ENCODE measurements at places on chromosomes 12 and 14.

DNA sequence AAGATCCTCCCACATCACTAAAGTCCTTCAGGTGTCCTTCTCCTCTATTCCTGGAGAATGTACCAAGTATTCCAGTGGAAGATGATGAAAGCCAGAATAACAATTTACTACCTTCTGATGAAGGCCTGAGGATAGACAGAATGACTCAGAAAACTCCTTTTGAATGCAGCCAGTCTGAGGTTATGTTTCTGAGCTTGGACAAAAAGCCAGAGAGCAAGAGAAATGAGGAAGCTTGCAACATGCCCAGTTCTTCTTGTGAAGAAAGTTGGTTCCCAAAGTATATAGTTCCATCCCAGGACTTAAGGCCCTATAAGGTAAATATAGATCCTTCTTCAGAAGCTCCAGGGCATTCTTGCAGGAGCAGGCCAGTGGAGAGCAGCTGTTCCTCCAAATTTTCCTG is 54.6 kb upstream of the HELB start:
- DNase-seq = no peak

GRCh38 chr12:10186299-10186698 is 7.5 kb downstream of the TMEM52B start:
- no peak for DNase-seq

DNA sequence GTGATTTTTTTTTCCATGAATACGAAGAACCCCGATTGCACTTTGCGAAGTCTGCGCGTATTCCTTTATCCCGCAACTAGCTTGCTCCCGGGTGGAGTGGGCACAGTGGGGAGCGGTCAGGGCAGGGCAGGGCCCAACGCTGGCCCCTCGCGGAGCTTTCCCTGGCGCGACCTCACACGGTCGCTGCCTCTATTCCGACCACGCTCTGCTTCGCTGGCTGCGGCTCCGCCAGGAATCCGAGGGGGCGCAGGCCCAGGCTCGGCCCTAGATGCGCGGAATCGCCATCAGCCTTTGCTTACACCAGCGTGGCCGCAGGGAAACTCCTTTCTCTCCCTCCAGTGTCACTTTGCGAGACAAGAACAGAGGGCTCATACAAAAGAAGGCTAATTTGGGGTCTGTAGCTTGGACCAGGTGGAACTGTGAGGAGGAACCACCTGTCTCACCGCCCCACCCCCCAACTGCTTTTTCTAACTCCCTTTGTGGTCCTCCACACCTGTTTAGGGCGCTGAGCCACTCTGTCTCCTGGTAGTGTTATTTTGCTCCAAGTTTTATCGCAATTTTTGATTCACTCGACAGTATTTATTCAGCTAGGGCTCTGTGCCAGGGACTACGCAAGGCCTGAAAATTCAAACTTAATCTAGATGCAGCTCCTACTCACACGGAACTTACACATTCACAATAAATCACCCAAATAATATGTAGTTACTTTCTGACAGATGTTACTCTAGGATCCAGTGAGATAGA is 3.1 kb upstream of the NKX2-1 start:
- DNase-seq = no peak

DNA sequence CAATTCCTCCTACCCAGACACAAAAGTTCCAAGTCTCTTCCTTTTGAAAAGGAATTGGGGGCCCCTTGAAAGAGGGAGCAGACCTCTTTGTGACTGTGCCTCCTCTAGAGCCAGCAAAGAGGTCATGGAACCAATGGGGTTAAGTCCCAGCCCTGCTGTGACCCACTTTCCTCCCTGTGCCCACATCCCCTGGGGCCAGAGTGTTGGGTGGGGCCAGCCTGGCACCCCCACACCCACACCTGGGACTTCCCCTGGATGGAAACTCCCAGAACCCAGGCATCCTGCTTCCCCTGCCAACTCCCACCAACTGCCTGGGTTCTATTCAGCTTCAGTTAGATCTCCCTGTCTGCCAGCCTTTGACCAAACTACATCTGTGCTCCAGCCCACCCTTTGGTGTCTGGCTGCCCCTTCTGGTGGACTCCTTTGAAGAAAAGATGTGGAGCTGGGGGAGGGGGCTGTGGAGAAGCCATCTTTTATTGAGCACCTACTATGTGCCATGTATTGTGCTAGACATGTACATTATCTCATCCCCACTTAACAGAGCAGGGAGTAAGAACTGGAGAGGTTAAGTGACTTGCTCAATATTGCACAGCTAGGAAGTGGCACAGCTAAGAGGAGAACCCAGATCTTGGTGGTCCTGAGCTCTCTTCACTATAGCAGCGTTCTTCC is 4.6 kb upstream of the RARG start:
- no peak for DNase-seq

DNA sequence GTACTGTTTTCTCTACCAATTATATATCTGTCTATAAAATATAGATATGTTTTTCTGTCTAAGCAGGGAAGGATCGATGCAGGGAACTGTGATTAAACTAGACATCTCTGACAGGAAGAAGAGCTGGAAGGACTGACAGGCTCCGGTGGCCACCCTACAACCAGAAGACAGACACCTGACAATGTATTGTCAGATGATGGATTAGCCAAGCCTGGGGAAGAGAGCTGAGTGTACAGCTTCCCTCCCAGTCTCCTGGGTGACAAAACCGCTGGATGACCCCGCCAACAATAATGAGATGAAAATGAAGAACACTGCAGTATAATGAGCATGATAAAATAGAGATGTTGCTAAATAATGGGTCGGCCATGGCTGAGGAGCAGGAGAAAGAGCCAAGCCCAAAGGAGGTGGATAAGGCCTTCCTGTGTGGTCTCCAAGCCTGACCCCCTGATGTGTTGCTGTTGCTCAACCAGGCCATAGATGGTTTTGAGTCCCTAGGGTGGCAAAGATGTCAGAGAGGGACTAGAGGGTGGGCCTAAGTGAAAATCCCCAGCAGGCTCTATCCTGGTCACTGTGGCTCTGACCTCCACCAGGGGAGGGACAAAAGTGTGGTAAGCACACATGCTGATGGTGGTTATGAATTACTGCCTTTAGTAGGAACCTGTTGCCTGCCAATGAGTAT is 28.2 kb downstream of the DHRS2 start:
- DNase-seq = no peak

DNA sequence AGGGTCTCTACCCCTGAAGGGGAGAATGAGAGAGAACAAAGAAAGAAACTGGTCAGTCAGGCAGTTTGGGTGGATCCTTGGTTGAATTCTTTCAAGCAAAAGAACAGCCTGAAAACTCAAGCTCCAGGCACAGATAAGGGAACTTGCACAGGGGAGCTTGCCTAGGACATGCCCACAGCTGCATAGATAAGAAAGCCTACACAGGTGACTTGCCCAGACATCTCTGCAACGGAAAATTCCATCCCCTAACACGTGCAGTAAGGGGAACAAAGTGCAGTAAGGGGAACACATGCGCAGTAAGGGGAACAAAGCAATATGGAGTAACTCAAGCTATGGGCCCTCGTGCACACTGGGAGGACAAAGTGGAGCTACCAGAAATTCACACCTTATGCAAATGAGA is 540.1 kb upstream of the MIS18BP1 start:
- no peak for DNase-seq

DNA sequence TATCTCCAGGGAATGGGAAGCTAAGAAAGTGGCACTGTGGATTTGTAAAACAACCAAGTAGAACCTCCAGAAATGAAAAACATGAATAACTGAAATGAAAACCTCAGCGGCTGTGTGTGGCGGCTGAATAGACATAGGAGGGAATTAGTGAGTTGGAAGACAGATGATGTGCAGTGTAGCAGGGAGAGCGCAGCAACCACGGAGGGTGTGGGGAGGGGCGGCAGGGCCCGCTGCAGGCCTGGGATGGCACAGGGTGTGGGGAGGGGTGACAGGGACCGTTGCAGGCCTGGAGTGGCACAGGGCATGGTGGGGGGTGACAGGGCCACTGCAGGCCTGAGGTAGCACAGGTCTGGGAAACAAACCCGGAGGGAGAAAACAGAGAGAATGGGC is 51.1 kb downstream of the BEGAIN start:
- DNase-seq = no peak

- DNase-seq = no peak
Observed at GRCh38 chr14:102316338-102316742, 3.2 kb upstream of the ZNF839 start.

- DNase-seq = no peak
Observed at GRCh38 chr12:116532986-116533342, 26.2 kb upstream of the MAP1LC3B2 start.

- DNase-seq = no peak
Observed at GRCh38 chr12:105930557-105931503, 207.9 kb downstream of the NUAK1 start.

- no peak for DNase-seq
Observed at GRCh38 chr12:104930388-104931326, 27.4 kb downstream of the SLC41A2 start.

GRCh38 chr14:22386924-22387775 is 201.9 kb downstream of the DAD1 start:
- DNase-seq = peak; percentile 76

- no peak for DNase-seq
Observed at GRCh38 chr14:89959853-89960445, 4.2 kb downstream of the TDP1 start.

DNA sequence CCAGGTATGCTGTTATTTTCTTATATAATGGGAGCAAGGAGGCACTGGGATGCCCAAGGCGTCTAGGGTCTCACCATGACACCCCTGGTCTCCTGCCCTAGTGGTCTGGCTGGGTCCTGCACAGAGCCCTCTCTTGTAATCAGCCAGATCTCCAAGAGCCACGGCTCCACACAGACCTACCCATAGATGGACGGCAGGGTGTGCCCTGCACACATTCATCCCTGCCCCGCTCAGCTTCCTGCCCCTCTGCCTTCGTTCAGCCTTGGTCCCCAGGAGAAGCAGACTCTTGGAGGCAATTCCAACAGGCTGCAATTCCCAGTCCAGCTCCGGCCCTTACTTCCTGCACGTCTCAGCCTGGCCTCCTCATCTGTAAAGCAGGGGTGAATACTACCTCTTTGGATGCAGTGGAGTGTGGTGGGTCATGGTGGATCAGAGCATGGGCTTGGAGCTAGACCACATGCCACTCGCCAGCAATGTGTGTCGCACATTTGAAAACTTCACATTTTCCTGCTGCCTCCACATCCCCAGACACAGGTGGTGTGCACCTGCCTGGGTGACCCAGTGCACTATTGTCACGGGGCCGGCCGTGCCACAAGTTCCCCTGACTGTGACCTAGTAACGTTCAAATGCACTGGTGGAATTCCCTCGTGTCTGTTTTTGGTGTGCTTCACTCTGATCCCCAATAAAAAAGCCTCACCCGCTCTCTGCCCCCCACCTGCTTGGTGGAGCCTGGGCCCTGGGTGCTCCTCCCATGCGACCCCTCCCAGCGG is 171.1 kb upstream of the PRMT8 start:
- DNase-seq = no peak

DNA sequence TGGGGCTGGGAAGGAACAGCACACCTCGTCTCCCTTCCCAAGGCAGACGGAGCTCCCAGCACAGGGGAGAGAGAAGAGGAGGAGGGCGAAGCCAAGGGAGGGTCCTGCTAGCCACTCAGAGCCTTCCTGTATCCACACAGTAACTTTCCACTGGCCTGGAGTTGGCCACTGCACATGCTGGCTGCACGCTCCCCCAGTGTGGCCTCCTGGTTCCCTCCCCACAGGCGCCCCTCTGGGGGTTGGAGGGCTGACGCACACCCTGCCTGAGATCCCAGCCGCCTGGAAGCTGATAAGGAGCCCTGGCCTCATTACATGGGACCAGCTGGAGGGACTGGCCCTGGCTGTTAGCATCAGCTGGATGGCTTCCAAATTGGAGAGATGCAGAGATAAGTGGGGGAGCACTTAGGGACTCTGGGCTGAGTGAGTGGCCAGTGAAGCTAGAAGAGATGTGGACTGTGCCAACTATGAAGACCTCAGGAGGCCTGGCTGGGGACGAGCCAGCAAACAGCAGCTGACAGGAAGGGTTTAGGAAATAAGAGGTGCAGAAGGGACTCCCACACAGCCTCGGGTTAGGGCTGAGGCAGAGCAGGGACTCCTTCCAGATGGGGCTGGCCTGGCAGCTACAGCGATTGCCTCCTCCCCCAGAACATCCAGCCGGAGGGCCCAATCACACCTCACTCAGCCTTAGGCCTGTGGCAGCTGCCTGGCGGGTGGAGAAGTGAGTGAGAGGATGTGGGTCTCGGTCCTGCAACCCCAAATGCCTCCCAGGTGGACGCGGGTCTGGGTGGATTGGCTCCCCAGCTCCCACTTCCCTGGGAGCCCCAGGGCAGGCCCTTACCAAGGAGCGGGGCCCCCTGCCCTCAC is 26.3 kb upstream of the BCDIN3D start:
- DNase-seq = no peak

GRCh38 chr12:13534645-13535398 is 338.3 kb downstream of the EMP1 start:
- peak; percentile 7 for DNase-seq

- no peak for DNase-seq
Observed at GRCh38 chr12:72677846-72678245, 405.7 kb downstream of the TRHDE start.

DNA sequence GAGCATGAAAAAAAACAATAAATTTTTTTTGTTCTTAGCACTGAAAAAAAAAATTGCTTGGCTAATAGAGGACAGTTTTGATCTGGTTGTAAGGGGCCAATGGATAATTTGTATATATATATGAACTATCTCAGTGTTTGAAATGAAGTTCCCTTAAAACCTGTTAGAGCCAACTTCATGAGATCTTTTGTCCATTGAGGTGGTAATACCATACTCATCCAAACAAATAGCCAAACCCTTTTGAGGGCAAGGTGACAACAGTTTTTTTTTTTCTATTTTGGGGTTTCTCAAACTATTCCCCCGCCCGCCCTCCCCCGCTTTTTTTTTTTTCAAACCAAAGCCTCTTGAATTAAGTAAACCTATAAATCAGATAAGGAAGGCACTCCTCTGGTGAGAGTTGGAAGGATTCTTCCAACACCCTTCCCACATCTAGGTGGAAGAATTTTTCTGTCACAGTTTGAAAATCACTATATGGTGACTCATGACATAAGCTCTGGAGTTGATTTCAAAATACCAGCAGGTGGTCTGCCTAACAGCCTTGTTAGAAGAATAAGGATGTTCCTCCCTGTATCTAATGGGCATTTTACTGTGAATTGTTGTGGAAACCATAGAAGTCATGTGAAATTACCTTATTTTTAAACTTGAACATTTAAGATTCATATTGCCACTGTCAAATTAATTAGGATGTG is 10.2 kb downstream of the ARHGAP5 start:
- DNase-seq = peak; percentile 77

GRCh38 chr12:578748-579419 is 84.4 kb downstream of the NINJ2 start:
- DNase-seq = no peak

- no peak for DNase-seq
Observed at GRCh38 chr12:52443966-52444365, 8.0 kb downstream of the KRT6B start.

DNA sequence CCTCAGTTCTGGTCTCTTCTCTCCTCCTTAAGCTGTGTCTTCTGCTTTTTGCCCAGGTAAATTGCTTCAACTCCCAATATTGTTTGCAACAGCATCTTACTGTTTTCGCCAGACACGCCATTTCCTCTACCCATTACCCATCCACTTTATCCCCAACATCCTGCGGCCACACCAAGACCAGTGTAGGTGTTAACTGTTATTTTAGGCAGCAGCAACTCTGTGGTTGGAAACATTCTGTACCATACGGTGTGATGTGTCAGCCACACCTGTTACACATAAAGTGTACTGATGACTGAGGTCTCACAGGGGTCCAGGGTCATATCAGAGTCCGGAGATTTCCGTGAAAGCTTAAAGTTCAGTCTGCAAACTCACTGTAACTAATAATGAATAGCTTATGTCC is 21.8 kb upstream of the KLRD1 start:
- no peak for DNase-seq

GRCh38 chr12:132021965-132022364 is 72.2 kb downstream of the EP400 start:
- DNase-seq = no peak

Measured in smooth muscle cell of the brain vasculature (primary cell).